ENCODE measurements at places on chromosomes 6 and 20.

GRCh38 chr6:161186173-161186769 is 87.6 kb downstream of the AGPAT4 start:
- peak; percentile 91 for DNase-seq

- no peak for DNase-seq
These were observed 145.1 kb downstream of the CD24 start for GRCh38 chr6:106829451-106829850.

DNA sequence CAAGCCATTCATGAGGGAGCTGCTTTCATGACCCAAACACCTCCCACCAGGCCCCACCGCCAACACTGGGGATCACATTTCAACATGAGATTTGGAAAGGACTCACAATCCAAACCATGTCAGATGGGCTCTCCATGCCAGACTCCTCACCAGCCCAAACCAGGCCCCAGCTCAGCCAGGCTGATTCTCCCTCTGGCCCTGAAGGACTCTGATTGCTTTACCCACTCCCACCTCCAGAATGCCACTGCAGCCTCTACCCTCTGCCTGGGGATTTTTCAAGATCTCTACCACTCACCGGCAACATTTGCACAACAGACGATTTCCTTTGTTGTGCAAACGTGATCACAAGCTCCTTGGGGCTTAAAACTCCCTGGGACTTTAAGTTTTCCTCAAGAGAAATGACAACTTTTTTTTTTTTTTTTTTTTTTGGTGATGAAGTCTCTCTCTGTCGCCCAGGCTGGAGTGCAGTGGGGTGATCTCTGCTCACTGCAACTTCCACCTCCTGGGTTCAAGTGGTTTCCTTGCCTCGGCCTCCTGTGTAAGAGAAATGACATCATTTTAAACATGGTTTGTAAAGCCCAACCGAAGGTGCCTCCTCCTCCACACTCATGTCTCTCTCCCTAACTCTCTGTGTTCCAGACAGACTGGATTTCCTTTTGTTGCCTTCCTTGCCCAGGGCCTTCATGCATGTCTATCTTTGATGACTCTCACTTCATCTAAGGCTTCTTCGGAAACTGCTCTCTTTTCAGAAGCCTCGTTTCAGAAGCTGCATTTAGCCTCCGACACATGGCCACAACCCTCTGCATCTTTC is 147.0 kb downstream of the CDH26 start:
- DNase-seq = no peak

DNA sequence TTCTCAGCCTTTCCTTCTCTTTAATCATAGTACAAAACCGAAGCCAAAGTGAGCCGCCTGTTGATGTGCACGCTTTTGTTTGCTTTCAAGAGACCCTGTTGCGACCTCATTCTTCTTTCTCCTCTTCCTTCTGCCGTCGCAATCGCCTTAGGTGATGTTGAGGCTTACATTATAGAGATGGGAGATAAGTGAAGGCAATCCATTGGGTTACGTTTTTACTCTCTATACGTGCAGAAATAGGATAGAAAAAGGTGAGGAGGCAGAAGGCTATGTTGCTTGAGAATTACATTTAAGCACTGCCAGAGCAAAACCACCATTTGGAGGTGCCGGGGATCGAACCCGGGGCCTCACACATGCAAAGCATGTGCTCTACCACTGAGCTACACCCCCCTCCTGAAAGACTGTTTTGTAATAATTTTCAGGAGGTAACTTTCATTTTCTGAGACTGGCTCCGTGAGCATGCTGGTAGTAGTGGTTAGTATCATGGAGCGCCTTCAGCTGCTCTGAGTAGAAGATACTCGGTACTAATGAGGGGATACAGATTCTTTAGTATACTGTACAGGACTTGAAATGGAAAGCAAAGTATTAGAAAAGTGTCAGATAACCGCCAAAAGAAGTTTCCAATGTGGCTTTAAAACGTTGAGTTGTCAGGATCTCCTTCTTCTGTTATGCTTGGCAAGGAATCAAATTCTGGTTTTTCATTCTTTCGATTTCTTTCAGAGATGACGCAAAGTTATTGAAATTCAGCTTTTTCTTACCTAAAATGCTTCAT is 165.6 kb downstream of the TRIM27 start:
- DNase-seq = peak; percentile 88

DNA sequence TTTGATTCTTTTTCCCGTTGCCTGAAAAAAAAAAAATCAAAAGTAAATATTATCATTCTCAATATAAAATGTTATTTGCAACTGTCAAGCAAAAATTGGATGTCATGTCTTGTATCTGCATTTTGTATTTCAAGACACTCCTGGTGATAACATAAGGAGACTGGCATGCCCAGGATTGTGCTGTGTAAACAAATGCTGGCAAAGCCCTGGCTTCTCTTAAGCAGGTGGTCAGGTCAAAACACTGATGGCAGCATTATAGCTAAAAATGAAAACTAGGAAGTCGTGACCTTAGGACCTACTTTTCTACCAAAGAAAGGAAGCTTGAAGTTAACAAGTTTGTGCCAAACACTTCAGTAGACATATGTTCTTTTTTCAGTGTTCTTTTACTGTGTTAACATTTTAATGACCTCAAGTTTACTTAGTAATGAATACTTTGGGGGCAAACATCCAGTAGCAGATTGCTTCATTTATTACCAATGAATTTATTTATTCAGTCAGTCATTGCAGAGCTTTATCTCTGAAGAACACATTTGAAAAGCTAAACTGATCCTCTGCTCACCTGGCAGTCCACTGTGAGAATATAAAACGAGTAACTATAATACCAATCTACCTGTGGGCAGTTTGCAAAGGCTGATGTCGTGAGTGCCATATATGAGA is 243.1 kb upstream of the FLRT3 start:
- no peak for DNase-seq

DNA sequence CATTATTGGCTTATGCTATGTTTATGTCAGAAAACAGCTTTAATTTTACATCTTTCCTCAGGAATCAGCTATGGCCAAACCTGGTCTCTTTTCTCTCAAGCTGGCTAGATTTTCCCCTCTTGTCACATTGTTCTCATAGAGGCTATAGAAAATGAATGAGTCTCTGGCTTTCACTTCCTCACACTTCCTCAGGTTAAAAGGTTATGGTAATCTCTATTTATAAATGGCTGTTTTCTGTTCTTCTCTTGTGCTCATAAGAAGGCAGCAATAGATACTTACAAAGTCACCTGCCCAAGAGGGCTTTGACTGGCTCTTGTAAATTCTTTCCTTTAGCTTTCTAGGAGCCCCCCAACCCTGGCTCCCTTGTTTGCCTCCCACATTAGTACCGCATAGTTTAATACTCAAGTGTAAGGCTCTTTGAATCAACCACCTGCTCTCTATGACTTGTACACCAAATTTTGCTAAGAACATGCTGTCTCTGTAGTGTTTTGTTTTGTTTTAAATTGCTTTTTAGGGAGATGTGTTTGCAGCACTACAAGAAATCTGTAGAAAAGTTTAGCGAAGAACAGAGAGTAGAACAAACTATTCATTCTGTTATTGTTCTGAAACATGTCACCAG is 897.4 kb upstream of the CITED2 start:
- DNase-seq = no peak

DNA sequence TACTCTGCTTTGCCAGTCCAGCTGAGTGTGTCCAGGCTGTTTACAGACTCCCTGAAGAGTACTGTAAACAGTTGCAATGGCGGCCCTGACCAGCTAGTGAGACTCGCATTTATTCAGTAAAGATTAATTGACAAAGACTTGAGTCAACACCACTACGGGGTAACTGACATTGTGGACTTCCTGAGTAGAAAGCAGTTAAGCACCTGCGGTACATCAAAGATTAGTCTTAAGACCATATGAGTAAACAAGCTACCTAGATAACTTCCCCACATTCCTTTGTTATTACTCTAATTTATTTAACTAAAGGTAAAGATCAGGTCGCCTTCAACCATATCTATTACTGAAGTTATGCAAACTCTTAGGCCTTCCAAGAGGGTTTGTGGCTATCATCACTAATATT is 12.6 kb downstream of the VPS52 start:
- no peak for DNase-seq

All from iris pigment epithelial cell (primary cell).